Activated naive CD8-positive, alpha-beta T cell treated with anti-CD3 and anti-CD28 coated beads for 36 hours (primary cell): ENCODE measurements at places on chromosomes 16 and 17. TPM values are rescaled to one million over a fixed set of nuclear protein-coding genes. Genes with fewer than 3 reads are reported as not detected.

The G6PC1 gene
- not detected for total RNA-seq

The GSG1L gene
- total RNA-seq: not detected

The NPIPB13 gene
- total RNA-seq: 8.1 TPM

The NAE1 gene
- total RNA-seq: 118 TPM

The PCTP gene
- 9.2 TPM for total RNA-seq

The HEATR9 gene
- not detected for total RNA-seq

The RAB11FIP4 gene
- 16.7 TPM for total RNA-seq

The SLC6A2 gene
- not detected for total RNA-seq

The MLX gene
- 57.5 TPM for total RNA-seq

The KRT33A gene
- not detected for total RNA-seq

The CRYM gene
- not detected for total RNA-seq

The QRICH2 gene
- 1.6 TPM for total RNA-seq

The KCNJ12 gene
- not detected for total RNA-seq

The CDYL2 gene
- 9.7 TPM for total RNA-seq

The PRSS8 gene
- total RNA-seq: not detected

The CDH1 gene
- total RNA-seq: 0.16 TPM

The SRCIN1 gene
- 0.42 TPM for total RNA-seq

The COPZ2 gene
- total RNA-seq: 6.3 TPM

The CHST6 gene
- total RNA-seq: 0.06 TPM

The CTRL gene
- total RNA-seq: 6.2 TPM

The CMTM4 gene
- 2.4 TPM for total RNA-seq

The RBFOX1 gene
- not detected for total RNA-seq

The GAS2L2 gene
- 0.43 TPM for total RNA-seq

The CRYBA1 gene
- not detected for total RNA-seq

The RNF112 gene
- total RNA-seq: not detected

The CCR7 gene
- 260 TPM for total RNA-seq

The OR1F1 gene
- total RNA-seq: not detected

The HS3ST2 gene
- not detected for total RNA-seq

The GPRC5B gene
- total RNA-seq: 0.30 TPM

The GPR179 gene
- total RNA-seq: 0.34 TPM

The TCAP gene
- total RNA-seq: 0.89 TPM

The PITPNM3 gene
- 0.72 TPM for total RNA-seq

The HSD17B1 gene
- 0.25 TPM for total RNA-seq

The PRSS36 gene
- total RNA-seq: not detected

The MT1F gene
- 13.2 TPM for total RNA-seq

The CLEC18B gene
- total RNA-seq: 0.36 TPM

The KRT31 gene
- total RNA-seq: not detected

The GOSR2 gene
- total RNA-seq: 49.5 TPM

The TMEM235 gene
- not detected for total RNA-seq

The EIF4A3 gene
- total RNA-seq: 192 TPM

The TNFRSF13B gene
- 0.52 TPM for total RNA-seq

The BRIP1 gene
- 17.0 TPM for total RNA-seq

The GP1BA gene
- not detected for total RNA-seq

The KRTAP4-9 gene
- not detected for total RNA-seq

The GHDC gene
- 13.6 TPM for total RNA-seq

The HOXB7 gene
- total RNA-seq: 0.62 TPM

The PKMYT1 gene
- 145 TPM for total RNA-seq

The FBXL16 gene
- 3.2 TPM for total RNA-seq

The HAPSTR1 gene
- 64.5 TPM for total RNA-seq

The TMC5 gene
- total RNA-seq: not detected

The CNGB1 gene
- not detected for total RNA-seq

The ABCC12 gene
- not detected for total RNA-seq

The RND2 gene
- not detected for total RNA-seq

The CDH8 gene
- not detected for total RNA-seq

The IL34 gene
- total RNA-seq: 0.22 TPM

The LRRC37A2 gene
- total RNA-seq: 8.0 TPM

The RAD51C gene
- 86.7 TPM for total RNA-seq

The KRTAP9-2 gene
- total RNA-seq: not detected

The ASB16 gene
- total RNA-seq: not detected
